ENCODE measurements at places on chromosomes 6 and 20. TPM values are rescaled to one million over a fixed set of nuclear protein-coding genes. Genes with fewer than 3 reads are reported as not detected.

DNAAF9 gene
- 7.4 TPM for total RNA-seq

AIF1 gene
- 0.44 TPM for total RNA-seq

DNA sequence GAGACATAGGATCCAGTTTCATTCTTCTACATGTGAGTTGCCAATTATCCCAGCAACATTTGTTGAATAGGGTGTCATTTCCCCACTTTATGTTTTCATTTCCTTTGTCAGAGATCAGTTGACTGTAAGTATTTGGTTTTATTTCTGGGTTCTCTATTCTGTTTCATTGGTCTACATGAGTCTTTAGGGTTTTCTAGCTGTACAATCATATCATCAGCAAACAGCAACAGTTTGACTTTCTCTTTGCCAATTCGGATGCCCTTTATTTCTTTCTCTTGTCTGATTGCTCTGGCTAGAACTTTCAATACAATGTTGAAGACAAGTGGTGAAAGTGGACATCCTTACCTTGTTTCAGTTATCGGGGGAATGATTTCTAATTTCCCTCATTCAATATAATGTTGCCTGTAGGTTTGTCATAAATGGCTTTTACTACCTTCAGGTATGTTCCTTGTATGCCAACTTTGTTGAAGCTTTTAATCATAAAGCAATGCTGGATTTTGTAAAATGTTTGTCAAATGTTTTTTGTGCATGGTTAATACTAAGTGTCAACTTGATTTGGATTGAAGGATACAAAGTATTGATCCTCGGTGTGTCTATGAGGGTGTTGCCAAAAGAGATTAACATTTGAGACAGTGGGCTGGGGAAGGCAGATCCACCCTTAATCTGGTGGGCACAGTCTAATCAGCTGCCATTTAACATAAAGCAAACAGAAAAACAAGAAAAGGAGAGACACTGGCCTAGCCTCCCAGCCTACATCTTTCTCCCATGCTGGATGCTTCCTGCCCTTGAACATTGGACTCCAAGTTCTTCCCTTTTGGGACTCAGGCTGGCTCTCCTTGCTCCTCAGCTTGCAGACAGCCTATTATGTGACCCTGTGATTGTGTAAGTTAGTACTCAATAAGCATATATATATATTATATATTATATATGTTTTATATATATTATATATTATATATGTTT, 23.3 kb downstream of the MICA start:
- H3K4me1 ChIP-seq: no peaks in the 10 kb centered on the region
- H3K27ac ChIP-seq: no peak overlapping the region
- no peak overlapping the region for H3K4me3 ChIP-seq
- DNase-seq: no peak

SRMS gene
- total RNA-seq: not detected

ANGPT4 gene
- total RNA-seq: not detected

GRCh38 chr6:21507811-21508210, 85.7 kb upstream of the SOX4 start:
- no peaks in the 10 kb centered on the region for H3K36me3 ChIP-seq
- H3K27me3 ChIP-seq: no peaks in the 10 kb centered on the region
- no peak overlapping the region for H3K4me3 ChIP-seq
- no peak overlapping the region for H3K27ac ChIP-seq
- DNase-seq: no peak

DNA sequence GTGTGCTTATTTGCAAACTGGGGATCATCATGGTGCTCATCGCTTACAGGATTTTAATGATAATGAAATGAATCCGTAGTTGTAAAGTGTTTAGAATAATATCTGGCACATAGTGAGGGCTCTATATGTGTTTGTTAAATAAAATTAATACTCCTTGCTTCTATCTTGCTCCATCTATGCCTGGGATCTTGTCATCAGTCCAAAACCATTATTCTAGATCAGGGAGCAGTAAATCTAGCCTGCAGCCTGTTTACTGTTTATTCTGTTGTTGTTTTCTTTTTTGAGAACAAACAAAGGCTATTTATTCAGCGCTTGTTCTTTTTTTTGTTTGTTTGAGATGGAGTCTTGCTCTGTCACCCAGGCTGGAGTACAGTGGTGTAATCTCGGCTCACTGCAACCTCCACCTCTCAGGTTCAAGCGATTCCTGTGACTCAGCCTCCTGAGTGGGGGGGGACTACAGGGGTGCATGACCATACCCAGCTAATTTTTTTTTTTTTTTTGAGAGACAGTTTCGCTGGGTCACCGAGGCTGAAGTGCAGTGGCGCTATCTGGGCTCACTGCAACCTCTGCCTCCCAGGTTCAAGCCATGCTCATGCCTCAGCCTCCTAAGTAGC, 8.1 kb downstream of the ACOT8 start:
- DNase-seq: no peak
- H3K27me3 ChIP-seq: no peaks in the 10 kb centered on the region
- H3K4me1 ChIP-seq: no peaks in the 10 kb centered on the region

HNF4A gene
- 0.28 TPM for total RNA-seq

DNA sequence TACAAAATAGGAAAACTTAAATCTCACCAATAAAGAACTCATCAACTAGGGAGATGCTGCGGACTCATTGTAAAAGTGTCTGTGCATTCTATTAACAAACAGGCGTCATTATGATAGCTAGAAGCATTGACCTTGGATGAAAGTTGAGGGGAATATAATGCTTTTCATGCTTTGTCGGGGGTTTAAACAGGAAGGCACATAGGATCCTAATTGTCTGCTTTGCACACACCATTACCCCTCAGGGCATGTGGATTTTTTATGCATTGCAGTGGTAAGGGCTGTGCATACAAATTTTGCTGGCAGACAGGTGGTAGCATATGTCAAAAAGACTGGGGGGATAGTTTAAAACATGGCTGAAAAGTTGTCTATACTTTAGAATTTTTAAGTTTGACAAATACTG, 447.9 kb upstream of the PLCB4 start:
- no peaks in the 10 kb centered on the region for H3K36me3 ChIP-seq
- H3K27ac ChIP-seq: no peak overlapping the region
- H3K27me3 ChIP-seq: no peaks in the 10 kb centered on the region
- DNase-seq: no peak
- no peaks in the 10 kb centered on the region for H3K4me1 ChIP-seq
- no peak overlapping the region for H3K4me3 ChIP-seq

PAK5 gene
- total RNA-seq: not detected

GRCh38 chr6:12249541-12250382, 40.4 kb upstream of the EDN1 start:
- no peaks in the 10 kb centered on the region for H3K4me1 ChIP-seq
- no peak overlapping the region for H3K4me3 ChIP-seq
- H3K36me3 ChIP-seq: no peaks in the 10 kb centered on the region
- H3K27me3 ChIP-seq: no peaks in the 10 kb centered on the region
- no peak overlapping the region for H3K27ac ChIP-seq

- H3K36me3 ChIP-seq: no peaks in the 10 kb centered on the region
- H3K27ac ChIP-seq: no peak overlapping the region
- H3K27me3 ChIP-seq: peaks cover 63% of the 10 kb centered on the region
- H3K4me3 ChIP-seq: no peak overlapping the region
Measured at GRCh38 chr6:98828211-98828788, 6.1 kb upstream of the POU3F2 start.

NRN1 gene
- total RNA-seq: 0.18 TPM

GRCh38 chr20:62142252-62143080, 728 bp downstream of the PSMA7 start:
- H3K27me3 ChIP-seq: no peaks in the 10 kb centered on the region
- peaks cover 22% of the 10 kb centered on the region for H3K4me1 ChIP-seq
- peak overlapping the region; percentile 88 for H3K27ac ChIP-seq
- peak overlapping the region; percentile 84 for H3K4me3 ChIP-seq
- peaks cover 25% of the 10 kb centered on the region for H3K36me3 ChIP-seq

DNA sequence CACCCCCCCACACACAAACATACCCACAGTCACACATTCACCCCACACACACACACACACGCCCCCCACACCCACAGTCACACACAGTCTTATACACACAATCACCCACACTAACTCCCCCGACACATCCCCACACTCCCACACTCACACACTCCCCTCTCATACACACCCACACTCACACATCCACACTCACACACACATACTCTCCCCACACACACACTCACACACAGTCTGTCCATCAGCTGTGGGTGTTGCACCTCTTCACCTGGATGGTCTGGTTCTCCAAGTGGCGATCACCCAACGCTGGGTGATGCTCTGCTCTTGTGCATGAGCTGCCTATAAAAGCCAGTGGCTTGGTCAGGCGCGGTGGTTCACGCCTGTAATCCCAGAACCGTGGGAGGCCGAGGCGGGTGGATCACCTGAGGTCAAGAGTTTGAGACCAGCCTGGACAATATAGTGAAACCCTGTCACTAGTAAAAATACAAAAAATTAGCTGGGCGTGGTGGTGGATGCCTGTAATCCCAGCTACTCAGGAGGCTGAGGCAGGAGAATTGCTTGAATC, 158.9 kb downstream of the SMOC2 start:
- no peaks in the 10 kb centered on the region for H3K36me3 ChIP-seq
- no peak for DNase-seq
- H3K27me3 ChIP-seq: peaks cover 41% of the 10 kb centered on the region

DNA sequence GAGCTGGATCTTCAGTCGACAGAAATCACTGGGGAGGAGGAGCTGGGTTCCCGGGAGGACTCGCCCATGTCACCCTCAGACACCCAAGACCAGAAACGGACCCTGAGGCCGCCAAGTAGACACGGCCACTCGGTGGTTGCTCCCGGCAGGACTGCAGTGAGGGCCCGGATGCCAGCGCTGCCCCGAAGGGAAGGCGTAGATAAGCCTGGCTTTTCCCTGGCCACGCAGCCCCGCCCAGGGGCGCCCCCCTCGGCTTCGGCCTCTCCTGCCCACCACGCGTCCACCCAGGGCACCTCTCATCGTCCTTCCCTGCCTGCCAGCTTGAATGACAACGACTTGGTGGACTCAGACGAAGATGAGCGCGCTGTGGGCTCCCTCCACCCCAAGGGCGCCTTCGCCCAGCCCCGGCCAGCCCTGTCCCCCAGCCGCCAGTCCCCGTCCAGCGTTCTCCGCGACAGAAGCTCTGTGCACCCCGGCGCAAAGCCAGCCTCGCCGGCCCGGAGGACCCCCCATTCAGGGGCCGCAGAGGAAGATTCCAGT, 63.0 kb downstream of the FNDC1 start:
- H3K4me3 ChIP-seq: no peak overlapping the region
- no peak for DNase-seq
- no peaks in the 10 kb centered on the region for H3K36me3 ChIP-seq
- H3K27me3 ChIP-seq: peaks cover 28% of the 10 kb centered on the region
- no peaks in the 10 kb centered on the region for H3K4me1 ChIP-seq

- no peaks in the 10 kb centered on the region for H3K36me3 ChIP-seq
- no peak for DNase-seq
- no peak overlapping the region for H3K27ac ChIP-seq
Measured at GRCh38 chr6:10081957-10082356, 332.9 kb downstream of the TFAP2A start.

GRCh38 chr6:89970609-89971337, 76.5 kb downstream of the GJA10 start:
- H3K27me3 ChIP-seq: no peaks in the 10 kb centered on the region
- H3K4me1 ChIP-seq: no peaks in the 10 kb centered on the region
- H3K36me3 ChIP-seq: no peaks in the 10 kb centered on the region
- no peak overlapping the region for H3K4me3 ChIP-seq
- no peak for DNase-seq

DNA sequence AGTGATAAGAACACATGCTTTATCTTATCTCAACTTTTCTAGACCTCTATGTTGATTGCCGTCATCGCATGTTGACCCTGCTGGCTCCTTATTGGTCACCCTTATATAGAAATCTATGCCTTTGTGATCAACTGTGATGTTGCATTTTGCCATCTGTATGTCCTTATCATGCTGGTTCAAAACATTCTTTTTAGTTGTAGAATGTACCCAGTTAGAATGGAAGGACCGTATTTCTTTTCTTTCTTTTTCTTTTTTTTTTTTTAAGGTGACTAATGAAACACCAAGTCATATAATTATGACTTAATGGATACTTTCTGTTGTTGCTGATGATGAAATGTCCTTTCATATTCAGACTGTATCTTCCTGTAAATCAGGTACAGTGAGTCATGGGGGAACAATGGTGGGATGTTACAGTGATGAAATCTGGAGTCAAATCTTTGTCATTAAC, 145.9 kb upstream of the CITED2 start:
- H3K27me3 ChIP-seq: no peaks in the 10 kb centered on the region
- H3K36me3 ChIP-seq: no peaks in the 10 kb centered on the region
- no peak overlapping the region for H3K4me3 ChIP-seq

- DNase-seq: peak; percentile 4
- H3K36me3 ChIP-seq: no peaks in the 10 kb centered on the region
- H3K27ac ChIP-seq: no peak overlapping the region
- no peaks in the 10 kb centered on the region for H3K27me3 ChIP-seq
- no peaks in the 10 kb centered on the region for H3K4me1 ChIP-seq
- no peak overlapping the region for H3K4me3 ChIP-seq
Measured at GRCh38 chr6:69729870-69730449, 66.8 kb downstream of the LMBRD1 start.

DNA sequence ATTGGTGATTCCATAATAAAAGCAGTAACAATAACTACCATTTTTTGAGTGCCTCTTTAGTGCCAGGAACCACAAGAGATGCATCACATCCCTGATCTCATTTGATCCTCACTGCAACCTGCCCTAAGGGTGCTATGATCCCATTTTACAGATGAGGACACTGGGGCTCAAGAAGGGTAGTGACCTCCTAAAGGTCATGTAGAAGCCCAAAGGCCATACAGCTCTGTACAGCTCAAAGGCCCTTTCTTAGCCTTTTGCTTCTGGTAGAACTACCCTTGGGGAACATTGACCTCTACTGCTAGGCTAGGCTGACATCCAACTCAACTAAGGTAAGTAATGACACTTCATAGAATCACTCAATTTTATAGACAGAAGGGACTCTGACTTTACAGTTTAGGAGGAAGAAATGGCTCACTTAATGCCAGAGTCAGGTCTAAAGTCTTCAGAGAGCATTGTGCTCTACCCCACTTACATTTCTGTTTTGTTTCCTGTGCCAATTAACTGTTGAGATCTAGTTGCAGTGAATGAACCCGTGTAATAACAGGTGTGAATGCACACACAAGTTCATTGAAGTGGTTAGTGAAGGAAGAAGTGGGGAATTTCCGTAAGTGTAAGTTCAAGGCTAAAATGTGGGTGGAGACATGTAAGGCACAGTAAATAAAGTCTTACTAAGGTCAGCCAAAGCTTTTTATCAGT, 10.7 kb downstream of the SLC9A8 start:
- no peaks in the 10 kb centered on the region for H3K27me3 ChIP-seq
- H3K4me3 ChIP-seq: no peak overlapping the region
- DNase-seq: no peak
- no peaks in the 10 kb centered on the region for H3K36me3 ChIP-seq

- H3K27me3 ChIP-seq: no peaks in the 10 kb centered on the region
- no peak for DNase-seq
- H3K4me3 ChIP-seq: no peak overlapping the region
- no peaks in the 10 kb centered on the region for H3K4me1 ChIP-seq
Measured at GRCh38 chr6:110207652-110208051, 27.4 kb downstream of the CDC40 start.

All from Panc1 (cell line).